ENCODE measurements at places on chromosomes 6 and 20.
A peak's percentile ranks its signal among the peaks of the same experiment; 100 is the strongest.

GRCh38 chr6:156980515-156980914 lies 203.3 kb downstream of the ARID1B start:
- DNase-seq: peak; percentile 53

DNA sequence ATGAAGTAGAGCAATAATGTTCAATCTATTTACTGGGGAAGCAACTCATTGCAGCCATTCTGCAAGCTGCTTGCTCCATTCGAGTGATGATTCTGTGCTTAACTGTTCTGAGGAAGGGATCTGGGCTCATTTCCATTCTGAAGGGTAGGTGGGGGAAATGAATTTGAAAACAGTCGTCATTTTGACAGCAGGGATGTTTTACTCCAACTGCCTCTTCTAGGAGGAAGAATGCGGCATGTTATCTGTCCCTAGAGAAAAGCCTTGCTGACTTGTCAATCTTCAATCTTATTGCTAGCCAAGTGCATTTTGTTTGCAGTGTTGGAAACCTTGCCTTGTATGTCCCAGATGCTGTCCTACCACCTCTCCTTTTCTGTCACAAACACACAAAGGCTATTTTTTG lies 105.9 kb downstream of the PRDM13 start:
- DNase-seq: no peak

DNA sequence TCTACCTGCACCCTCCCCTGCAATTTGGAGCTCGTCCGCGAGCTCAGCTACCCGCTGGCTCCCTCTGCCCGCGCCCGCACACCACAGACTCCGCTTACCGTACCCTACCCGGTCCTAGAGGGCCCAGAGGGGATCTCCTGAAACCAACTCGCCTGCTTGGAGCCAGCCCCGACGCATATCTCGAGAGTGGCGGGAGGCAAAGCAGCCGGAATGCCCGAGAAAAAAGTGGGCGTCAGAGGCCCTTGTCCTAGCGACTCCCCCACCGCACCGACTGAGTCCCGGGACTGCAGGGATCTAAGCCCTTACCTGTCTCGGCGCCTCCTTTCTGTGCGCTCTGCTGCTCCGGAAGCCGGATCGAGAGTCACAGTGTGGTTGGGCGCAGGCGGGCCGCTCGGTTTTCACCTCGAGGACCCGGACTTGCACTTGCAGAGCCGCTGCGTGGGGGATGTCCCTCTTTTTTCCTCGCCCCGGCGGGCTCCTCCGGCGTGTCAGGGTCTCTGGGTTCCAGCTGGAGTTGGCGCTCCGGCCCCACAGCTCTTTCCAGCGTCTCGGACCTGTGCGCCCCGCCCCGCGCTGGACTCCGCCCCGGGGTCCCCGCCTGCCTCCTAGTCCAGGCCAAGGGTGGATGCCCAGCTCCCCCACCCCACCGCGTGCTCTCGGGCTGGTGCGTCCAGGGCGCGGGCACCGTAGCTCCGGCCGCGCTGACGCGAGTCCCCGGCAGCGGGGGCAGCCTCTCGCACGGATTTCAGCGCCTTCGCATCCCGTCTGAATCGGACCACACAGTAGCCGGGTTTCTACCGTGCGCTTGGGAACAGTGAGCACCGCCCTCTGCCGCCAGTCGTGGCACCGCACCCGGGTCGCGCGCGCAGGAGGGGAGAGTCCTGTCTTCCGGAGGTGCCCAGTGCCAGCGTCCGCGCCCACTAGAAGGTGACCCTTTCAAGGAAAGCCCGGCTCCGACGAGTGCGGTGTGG lies at the start of gene PROKR2:
Gene PROKR2 (minus strand): TSS at position 767 of the 971 bp plus-strand sequence. CDS start 2,585 bp downstream, outside the sequence.
- DNase-seq: no peak

DNA sequence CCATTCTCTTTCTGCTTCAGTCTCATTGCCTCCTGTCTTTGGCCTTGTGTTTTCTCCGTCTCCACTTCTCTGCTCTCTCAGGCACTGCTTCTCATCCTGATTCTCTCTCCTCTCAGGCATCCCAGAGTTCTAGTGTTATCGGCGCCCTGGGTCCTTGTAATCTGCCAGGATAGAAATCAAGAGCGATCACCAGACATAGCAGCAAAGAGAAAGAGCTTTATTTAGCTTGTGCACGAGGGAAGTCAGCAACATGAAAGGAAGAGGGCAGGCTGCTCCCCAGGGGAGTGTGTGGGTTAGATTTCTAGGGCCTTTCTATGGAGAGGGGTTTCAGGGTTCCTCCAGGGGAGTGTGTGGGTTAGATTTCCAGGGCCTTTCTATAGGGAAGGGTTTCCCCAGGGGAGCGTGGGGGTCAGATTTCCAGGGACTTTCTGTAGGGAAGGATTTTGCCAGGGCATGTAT lies 32.5 kb downstream of the SUN5 start:
- no peak for DNase-seq

DNA sequence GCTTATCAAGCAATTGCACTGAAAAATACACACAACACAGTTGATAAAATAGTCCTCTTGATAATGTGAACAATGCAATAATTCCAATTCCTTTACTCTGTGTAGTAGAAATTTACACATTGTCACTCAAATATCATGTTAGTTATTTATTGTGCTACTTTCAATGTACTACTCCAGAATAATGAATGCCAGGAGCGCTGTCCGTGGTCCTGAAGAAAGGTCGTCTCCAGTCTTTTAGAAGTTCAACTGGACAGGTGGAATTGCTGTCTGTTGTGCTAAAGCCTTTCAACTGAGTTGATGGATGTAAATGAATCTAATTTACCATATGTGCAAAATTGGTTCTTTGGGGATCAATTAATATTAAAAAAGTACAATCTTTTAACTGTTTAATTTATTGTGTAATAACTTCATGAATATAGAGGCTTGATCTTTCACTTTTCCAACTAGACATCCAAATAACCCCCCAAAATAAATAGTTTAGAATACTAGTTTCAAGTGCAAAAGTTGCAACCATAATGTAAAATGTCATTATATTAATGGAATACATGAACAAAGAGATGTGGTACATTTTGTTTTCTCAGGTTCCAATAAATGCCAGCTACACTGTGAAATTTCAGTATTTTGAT lies 3.2 kb downstream of the GRIK2 start:
- peak; percentile 83 for DNase-seq

DNA sequence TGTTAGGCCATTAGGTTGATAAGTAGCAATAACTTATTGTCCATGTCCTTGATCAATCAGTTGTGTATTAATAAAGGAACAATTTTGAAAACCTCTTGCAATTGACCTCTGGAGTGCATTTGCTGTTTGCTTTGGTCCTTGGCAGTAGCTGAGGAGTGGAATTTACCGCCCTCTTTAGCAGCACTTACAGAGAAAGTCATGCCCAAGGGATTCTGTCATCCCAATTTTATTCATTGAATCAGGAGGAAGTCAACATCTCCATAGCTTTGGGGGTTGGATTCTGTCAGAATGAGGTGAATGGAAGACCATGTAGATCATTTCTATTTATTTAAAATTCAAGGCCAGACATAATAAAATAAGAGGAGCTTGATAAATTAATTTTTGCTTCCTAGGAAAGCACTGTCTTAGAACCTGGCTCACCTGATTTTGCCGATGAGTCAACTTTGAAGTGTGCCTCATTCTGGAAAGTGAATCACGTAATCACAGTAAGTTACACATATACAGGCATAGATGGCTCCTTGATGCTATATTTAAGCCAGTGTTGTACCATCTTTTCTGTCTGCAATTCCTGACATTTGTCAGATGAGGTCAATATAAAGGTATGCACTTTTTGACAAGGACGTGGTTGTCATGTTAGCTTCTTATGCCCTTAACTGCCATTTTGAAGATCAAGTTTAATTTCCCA lies 128.7 kb upstream of the MLIP start:
- no peak for DNase-seq

GRCh38 chr6:150298676-150299075 lies 70.1 kb upstream of the IYD start:
- no peak for DNase-seq

- DNase-seq: no peak
Observed at GRCh38 chr20:51498765-51499540, 43.6 kb downstream of the NFATC2 start.

- no peak for DNase-seq
Observed at GRCh38 chr20:35636095-35636494, 20.5 kb downstream of the SPAG4 start.

- no peak for DNase-seq
Observed at GRCh38 chr20:42740226-42740870, 449.4 kb downstream of the PTPRT start.

DNA sequence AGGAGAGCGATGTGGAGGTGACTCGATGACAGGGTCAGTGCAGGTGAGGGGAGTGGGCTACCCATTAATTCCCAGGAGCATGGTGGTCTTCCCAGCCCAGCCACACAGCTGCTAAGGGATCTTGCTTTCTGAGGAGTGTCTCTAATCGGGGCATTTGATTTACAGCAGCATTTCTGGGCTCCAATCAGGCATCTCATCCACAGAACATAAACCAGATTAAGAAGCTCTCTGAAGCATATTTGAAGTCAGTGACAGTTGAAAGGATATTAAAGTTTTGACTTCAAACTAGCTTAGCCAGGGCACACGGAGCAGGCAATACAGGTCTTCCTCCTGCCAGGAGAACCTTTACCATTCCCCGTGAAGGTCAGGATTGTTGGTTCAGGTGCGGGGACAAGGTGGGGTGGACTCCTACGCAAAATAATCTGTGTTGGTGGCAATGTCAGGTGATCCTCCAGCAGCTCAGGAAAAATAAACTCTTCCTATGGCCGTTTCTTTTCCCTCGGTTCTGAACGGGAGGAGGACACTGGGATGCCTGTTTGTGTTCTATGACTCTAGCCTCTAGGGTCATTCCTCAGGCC lies 39.9 kb upstream of the ZNF831 start:
- no peak for DNase-seq

- DNase-seq: no peak
Observed at GRCh38 chr6:11140056-11140455, 28.5 kb upstream of the ERVFRD-1 start.

- no peak for DNase-seq
Observed at GRCh38 chr6:101700655-101701054, 307.1 kb downstream of the GRIK2 start.

DNA sequence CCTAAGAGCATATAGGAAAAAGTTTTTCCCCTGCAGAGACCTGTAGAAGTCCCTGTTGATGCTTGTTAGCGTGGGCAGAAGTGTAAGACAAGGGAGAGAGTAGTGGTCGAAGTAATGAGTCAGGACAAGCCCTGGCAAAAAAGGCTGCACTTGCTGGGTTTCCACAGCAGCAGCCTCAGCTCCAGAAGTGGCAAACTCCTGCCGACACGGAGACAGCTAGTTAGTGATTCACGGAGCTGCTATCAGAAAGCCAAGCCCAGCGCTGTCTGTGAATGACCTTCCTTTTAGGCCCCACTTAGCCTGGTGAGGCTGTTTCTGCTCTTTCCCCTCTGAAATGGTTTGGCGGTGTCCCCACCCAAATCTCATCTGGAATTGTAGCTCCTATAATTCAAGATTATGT lies 109.1 kb downstream of the FAM50B start:
- DNase-seq: no peak

DNA sequence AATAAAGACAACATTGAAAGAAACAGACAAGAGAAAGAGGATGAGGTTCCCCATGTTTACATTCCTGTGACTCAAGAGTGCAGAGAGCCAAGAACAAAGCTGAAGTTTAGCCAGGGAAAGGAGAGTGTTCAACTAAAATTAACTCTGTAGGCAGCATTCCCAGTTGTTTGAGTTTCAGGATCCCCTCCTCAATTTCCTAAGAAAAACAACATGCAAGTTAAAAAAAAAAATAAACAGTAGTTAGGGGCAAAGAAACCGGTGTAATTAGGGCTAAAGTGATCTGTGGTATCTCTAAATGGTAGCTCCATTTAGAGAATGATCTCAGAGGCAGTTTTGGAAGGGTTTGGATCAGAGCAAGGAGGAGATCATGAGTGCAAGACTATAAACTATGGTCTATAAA lies 30.9 kb upstream of the RAB23 start:
- DNase-seq: peak; percentile 56

DNA sequence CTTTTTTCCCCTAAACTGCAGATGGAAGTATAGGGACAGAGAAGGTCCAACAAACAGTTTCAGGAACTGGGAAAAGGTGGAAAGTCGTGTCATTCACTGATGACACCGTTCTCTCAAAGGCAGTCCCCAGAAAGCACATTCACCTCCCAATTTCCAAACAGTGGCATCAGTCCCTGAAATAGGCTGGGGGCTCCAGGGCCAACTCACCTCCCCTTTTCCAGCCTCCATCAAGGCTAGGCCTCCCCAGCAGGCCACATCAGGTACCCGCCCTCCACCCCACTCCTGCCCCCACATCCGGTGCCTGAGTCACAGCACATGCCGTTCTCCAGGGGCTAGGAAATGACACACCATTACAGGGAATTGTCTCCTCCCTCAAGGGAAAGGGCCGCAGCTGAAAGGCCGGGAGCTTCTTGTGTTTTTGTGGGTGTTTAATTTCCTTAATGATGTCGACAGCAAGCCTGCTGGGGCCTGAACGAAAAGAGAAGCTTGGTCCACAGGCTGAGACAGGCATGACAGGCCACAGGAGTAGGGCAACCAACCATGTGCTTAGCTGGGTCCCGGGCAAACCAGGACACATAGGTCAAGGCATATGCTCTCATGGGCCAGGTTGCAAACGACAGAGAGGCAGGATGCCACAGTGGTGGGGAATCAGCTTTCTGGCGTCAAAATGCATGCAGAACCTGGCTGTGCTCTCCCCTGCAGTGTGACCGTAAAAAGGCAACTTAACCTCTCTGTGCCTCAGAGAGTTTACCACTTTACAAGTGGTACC lies 39.2 kb downstream of the ZMYND8 start:
- peak; percentile 87 for DNase-seq

DNA sequence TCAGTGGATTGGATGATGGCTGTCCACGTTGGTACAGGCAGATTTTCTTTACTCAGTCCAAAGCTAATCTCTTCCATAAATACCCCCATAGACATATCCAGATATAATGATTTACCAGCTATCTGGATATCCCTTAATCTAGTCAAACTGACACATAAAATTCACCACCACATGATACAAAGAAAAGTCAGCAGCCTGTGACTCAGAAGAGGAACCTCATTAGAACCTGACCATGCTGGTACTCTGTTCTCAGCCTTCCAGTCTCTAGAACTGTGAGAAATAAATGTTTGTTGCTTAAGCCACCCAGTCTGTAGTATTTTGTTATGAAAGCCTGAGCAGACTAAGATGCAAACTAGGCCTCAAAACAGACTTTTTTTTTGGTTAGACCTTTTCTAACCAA lies 431.3 kb upstream of the RNF217 start:
- DNase-seq: no peak

GRCh38 chr6:118935978-118936703 lies 1.2 kb upstream of the MCM9 start:
- DNase-seq: no peak

DNA sequence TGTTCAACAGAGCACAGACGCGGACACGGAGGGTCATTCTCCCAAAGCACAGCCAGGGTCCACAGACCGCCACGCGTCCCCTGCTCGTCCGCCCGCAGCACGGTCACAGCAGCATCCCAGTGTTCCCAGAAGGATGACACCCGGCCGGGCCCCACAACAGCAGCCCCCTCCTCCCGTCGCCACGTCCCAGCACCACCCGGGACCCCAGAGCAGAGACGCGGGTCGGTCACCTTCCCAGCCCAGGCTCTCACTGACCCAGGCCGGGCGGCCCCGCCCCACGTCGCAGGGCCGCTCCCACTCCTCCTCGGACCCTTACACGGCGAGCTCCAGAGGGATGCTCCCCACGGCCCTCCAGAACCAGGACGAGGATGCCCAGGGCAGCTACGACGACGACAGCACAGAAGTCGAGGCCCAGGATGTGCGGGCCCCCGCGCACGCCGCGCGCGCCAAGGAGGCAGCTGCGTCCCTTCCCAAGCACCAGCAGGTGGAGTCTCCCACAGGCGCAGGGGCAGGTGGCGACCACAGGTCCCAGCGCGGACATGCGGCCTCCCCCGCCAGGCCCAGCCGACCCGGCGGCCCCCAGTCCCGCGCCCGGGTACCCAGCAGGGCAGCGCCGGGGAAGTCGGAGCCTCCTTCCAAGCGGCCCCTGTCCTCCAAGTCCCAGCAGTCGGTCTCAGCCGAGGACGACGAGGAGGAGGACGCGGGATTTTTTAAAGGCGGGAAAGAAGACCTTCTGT lies 64.3 kb downstream of the FNDC1 start:
- DNase-seq: no peak
